ENCODE measurements at places on chromosomes 12 and 14.

GRCh38 chr12:91896286-91897024 is 249.2 kb downstream of the BTG1 start:
- no peak for DNase-seq

GRCh38 chr12:12327802-12328201 is 22.2 kb downstream of the MANSC1 start:
- peak; percentile 68 for DNase-seq

DNA sequence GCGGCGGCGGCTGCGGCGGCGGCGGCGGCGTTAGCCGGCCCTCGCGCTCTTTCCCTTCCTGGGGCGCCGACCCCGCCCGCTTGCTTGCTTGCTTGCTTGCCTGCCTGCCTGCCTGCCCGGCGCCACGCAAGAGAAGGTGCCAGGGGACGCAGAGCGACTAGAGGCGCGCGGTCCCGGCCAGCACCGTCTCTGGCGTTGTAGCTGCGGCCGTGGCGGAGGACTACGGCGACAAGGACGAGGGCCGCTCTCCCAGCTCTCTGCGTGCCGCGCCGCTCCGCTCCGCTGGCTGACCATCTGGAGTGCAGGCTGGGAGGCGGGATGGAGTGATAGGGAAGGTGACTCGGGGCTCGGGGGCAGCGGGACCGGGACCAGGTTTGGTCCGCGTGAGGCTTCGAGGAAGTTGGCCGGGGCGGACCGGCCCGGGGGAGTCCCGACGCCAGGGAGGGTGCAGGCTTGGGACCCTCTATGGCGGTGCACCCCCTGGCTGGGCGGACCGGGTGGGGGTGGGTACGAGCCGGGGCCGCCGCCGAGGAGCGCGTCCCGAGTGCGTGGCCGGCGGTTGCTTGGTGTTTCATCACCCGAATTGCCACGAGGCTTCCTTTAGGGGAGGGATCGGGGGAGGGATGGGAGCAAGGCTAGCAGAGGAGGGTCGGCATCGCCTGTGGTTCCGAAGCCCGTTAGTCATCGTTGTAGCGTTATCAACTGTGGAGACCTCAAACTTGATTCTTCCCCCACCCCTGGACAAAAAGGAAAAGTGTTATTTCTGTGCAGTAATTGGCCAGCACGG is 471 bp downstream of the XPOT start:
- DNase-seq, result peak; percentile 70

DNA sequence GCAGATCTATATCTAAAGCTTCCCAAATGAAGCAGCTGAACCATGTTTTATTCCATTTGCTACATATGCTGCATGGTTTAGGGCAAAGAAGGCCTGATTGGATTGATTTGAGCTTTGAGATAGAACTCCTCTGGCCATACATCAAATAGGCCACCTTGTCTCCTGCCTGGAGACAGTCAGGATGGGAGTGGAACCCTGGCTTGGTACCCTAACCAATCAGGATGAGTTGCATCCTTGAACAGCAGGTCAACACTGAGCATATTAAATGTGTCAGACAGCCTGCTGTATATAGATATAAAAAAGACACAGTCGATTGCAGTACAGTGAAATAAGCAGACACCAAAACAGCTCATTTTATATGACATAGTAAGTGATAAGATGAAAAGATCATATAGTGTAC is 291.7 kb downstream of the NUAK1 start:
- DNase-seq, result no peak

DNA sequence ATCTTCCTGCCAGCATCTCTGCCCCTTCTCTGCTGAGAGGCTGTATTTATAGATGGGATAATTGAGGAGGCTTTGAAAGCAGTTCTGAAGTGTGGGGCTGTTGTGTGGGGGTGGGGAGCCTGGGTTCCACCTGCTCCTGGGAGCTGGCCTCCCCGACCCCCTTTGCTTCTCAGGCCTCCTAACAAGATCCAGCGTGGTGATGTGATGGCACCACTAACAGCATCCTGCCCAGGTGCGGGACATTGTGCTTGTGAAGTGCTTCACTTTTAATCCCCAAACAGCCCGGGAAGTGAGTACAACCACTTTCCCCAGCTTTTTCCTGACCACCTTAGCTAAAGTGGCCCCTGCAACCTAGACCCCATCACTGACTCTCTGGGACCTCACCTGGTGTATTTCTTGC is 95.1 kb upstream of the NRXN3 start:
- DNase-seq, result no peak

GRCh38 chr12:104641862-104642261 is 185.1 kb downstream of the CHST11 start:
- DNase-seq, result no peak

GRCh38 chr14:90381999-90382451 is 14.8 kb upstream of the CALM1 start:
- DNase-seq, result peak; percentile 43

GRCh38 chr12:90836689-90837088 is 118.3 kb downstream of the CCER1 start:
- DNase-seq, result no peak

- DNase-seq, result no peak
Measured at GRCh38 chr12:76669981-76670380, 93.9 kb upstream of the ZDHHC17 start.

DNA sequence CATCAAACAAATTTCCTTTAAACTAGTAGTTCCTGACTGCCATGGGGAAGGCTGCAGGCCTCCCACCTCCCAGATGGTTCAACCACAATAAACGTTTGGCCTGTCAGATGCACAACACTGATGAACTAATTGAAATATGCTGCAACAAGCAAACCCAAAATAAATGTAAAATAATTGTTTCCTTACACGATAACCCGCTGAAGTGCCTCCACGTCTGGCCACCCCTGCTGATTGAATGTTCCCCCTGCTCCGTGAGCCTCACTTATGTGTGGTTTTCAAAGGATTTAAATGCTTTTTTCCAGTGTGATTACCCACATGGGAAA is 8.4 kb downstream of the PITPNM2 start:
- no peak for DNase-seq

DNA sequence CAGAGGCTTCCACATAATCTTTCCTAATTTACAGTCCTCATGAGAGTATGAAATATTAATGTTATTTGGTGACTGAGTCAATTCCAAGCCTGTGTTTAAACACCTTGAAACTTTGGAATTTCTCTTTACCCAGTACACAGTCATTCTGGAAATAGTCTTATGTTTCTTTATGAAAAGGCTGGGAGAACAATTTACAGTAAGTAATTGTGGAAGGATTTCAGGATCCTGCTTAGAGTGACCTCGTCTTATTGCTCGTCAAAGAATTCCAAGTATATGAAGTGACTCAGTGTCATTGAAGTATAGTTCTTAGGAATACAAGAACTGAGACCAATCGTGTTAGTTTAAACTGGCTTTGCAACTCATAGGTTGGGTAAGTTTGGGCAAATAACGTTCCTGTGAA is 634.2 kb downstream of the SLC16A7 start:
- DNase-seq, result peak; percentile 13

DNA sequence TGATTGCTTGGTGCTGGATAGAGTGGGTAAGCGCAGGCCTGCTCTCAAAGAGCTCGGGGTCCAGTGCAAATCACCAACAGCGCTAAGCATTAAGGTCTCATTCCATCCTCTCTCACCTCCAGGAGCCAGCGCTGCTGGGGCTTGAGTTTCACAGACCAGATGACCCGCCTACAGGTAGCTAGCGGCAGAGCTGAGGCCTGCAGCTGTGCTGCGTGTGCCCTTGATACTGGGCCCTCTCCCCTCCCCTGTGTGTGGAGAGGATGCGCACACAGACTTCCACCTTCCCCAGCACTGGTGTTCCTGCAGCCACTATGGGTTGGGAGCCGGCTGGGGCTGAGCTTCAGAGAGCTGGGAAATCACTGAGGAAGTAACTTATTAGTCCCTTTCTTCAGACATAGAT is 149.9 kb downstream of the CALM1 start:
- DNase-seq, result no peak
